ENCODE measurements at places on chromosomes 11 and 22. TPM values are rescaled to one million over a fixed set of nuclear protein-coding genes. Genes with fewer than 3 reads are reported as not detected.

NAALAD2 gene
- 0.57 TPM for total RNA-seq

SCN2B gene
- total RNA-seq, result not detected

GRCh38 chr11:47400768-47401279 is 7.6 kb upstream of the SLC39A13 start:
- no peak for DNase-seq
- no peaks in the 10 kb centered on the region for H3K36me3 ChIP-seq
- peaks cover 31% of the 10 kb centered on the region for H3K4me1 ChIP-seq
- H3K4me3 ChIP-seq, result peak overlapping the region; percentile 62
- no peaks in the 10 kb centered on the region for H3K27me3 ChIP-seq

DNA sequence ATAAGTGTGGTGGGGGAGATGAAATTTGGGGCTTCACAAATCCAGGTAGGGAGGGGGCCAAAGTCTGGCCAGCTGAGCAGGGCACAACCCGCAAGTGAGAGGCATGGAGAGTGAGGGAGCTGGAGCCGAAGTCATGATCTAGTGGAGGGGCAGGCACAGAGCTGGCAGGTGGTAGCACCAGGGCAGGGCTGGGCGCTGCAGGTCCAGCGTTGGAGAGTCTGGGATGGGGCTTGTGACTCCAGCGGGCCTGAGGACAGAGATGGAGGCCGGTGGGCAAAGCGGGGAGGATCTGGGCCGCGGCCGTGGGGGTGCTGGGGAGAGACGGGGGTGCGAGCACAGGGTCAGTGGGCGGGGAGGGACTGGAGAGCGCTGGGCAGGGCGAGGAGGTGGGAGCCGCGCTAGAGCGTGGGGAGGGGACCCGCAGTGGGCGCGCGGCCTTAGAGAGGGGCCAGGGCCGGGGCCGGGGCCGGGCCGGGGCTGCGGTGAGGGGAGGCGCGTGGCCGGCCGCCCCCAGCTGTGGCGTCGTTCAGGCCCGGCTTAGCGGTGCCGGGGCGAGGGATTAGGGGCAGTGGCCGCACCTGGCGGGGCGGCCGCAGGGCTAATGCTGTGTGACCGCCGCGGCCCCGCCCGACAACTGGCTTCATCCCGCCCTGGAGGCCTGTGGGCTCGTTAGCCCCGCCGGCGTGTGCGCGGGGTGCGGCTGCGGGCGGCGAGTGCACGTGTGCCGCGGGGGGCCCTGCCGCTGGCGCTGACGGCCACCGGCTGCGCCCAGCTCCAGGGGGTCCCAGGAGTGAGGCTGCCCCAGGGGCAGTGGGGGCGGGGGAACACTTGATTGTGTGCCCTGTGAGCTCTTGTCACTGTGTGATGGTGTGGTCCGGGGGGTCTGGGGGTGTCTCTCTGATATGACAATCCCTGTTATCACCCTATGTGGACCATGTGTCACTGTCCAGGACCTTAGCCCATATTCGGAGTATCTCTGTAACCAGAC is 23.6 kb upstream of the MYOD1 start:
- H3K27ac ChIP-seq, result no peak overlapping the region
- H3K27me3 ChIP-seq, result peaks cover 49% of the 10 kb centered on the region
- no peaks in the 10 kb centered on the region for H3K36me3 ChIP-seq
- no peak for DNase-seq
- H3K4me1 ChIP-seq, result peaks cover 3% of the 10 kb centered on the region
- H3K4me3 ChIP-seq, result no peak overlapping the region

DNA sequence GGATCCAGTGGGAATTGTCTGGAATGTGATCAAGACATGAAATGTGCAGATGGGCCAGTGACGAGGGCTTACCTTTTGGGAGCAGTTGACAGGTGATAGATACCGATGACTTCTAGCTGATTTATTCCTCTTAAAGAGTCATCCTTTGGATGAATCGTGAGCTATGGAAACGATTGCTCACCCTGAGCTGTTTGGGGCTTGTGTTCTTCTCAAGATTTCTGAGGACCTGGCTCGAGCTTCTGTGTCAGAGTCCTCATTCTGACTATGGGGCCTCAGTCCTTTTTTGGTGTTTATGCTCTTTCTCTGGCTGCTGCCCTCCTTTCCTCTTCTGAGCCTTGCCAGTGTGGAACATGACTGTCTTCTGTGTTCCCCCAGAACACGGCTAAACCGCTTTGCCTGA is 11.9 kb upstream of the AMPD3 start:
- H3K4me1 ChIP-seq, result no peaks in the 10 kb centered on the region
- H3K4me3 ChIP-seq, result no peak overlapping the region
- H3K36me3 ChIP-seq, result no peaks in the 10 kb centered on the region
- no peak overlapping the region for H3K27ac ChIP-seq
- peaks cover 2% of the 10 kb centered on the region for H3K27me3 ChIP-seq
- no peak for DNase-seq

DNA sequence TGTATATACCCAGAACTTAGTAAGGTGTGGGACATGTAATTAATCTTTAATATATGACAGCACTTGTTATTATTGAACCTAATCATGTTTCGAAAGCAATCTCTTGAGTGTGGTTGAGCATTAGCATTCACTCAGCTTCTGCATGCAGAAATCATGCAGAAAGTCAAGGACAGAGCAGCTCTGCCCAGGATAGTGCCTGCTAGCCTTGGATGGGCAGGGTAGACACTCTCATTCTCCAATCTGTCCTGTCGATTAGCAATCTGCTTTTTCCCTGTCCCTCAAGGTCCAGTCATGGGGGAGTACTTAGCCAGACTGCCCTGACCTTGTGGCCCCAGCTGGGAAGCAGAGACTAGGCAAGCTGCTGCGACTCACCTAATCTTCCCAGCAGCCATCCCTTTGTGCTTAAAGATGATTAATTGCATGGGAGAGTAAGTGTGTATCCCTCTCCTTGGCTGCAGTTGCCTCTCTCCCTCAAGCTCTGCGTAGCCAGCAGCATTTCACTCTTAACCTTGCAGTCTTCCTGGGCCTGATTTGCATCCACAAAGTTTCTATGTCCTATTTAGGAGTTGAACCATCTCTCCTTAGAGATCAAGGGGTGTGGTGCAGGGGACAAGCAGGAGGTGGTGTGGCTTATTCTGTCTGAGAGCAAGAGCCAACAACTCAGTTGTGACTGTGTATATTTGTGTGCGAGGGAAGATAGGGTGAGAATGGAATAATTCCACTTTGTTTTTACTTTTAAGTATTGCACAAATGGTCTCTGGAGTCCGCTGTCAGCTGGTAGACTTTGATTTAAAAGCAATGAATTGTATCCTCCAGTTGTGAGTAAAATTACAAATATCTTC is 101.4 kb downstream of the FDX1 start:
- no peak overlapping the region for H3K4me3 ChIP-seq
- no peaks in the 10 kb centered on the region for H3K27me3 ChIP-seq
- no peak for DNase-seq
- H3K4me1 ChIP-seq, result no peaks in the 10 kb centered on the region
- H3K36me3 ChIP-seq, result no peaks in the 10 kb centered on the region

DNA sequence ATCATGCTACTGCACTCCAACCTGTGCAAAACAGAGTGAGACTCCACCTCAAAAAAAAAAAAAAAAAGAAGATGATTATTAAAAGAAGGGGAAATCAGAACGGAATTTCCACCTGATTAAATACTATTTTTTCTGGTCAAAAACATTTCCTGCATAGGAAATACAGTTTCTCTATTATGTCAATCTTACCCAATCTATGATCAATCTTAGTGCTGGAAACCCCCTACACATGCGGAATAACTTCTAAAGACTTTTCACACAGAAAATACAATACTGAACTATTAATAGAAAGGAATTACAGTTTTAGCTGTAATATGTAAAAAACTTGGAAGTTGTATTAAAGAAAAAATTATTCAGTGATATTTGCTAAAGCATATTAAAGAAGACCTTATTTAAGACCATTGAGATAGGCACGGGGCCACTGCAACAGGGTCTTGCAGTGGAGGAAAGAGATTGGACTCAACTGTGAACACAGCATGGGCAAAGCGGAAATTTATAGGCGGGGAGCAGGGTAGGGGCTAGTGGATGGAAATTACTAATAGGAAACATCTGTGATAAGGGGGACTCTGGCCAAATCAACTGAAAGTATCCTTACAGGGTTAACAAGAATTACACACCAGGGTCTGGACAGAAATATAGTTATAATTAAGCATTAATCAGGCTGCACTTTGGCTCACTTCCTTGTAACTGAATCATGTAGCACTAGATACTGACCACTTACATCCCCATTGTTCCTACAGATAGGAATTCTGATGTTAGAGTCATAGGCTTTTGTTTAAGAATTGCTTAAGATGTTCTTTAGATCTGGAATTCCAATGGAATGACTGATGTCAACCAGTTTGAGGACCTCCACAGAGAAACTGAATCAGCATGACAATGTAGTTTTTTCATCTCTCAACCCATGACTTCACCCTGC is 411.5 kb upstream of the DDI1 start:
- no peaks in the 10 kb centered on the region for H3K36me3 ChIP-seq
- H3K27ac ChIP-seq, result no peak overlapping the region

All from suprapubic skin (tissue), 4 donors.